ENCODE measurements at places on chromosomes 3 and 15. TPM values are rescaled to one million over a fixed set of nuclear protein-coding genes. Genes with fewer than 3 reads are reported as not detected.
A peak's percentile ranks its signal among the peaks of the same experiment; 100 is the strongest.

GRCh38 chr3:85254738-85255137 is 295.9 kb downstream of the CADM2 start:
- H3K4me1 ChIP-seq = no peaks in the 10 kb centered on the region
- H3K27ac ChIP-seq = no peak overlapping the region
- no peaks in the 10 kb centered on the region for H3K27me3 ChIP-seq
- H3K36me3 ChIP-seq = no peaks in the 10 kb centered on the region
- H3K4me3 ChIP-seq = no peak overlapping the region

DNA sequence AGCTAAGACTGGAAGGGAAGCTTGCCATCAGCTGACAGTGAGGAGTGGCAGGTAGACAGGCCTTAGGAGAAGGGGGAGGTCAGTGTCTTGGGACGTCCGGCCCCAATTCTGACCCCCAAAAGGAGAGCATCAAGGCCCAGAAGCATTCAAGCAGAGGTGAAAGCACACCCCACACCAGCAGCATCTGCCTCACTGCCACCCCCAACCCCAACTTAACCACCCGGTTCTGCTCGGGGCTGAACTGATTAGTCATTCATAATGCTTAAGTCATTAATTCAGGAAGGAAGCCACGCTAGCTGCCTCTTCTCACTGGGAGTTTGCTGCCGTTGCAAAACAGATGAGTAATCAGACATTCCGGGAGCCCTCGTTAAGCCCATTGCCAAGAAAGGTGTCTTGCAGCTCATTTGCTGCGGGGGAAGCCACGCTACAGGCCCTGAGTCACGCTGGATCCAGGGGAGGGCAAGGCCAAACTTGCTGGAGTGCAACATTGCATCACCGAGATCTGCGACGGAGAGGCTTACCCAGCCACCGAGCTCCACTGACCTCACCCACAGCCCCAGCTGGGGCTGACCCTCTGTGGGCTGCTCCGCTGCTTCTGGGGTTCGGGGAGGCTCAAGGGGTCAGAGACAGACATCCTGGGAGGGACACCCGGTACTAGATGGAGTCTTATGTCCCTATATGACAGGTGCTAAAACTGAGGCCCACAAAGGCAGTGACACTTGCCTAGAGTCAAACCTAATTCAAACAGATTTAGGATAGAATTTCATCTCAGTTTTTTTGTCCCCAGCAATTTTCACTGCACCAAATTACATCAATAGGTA is 46.4 kb upstream of the HES1 start:
- H3K4me1 ChIP-seq = no peaks in the 10 kb centered on the region
- DNase-seq = peak; percentile 96

Gene CCR1
- total RNA-seq = 10.5 TPM

- no peaks in the 10 kb centered on the region for H3K27me3 ChIP-seq
- DNase-seq = no peak
- H3K4me1 ChIP-seq = no peaks in the 10 kb centered on the region
- H3K36me3 ChIP-seq = no peaks in the 10 kb centered on the region
Observed at GRCh38 chr3:183492849-183493179, 62.7 kb downstream of the KLHL6 start.

Gene GOLGA8N
- total RNA-seq = 9.3 TPM

Measured in sigmoid colon (tissue), 7 donors.